NCI-H446 (cell line): ENCODE measurements at places on chromosomes 2 and 18.

DNA sequence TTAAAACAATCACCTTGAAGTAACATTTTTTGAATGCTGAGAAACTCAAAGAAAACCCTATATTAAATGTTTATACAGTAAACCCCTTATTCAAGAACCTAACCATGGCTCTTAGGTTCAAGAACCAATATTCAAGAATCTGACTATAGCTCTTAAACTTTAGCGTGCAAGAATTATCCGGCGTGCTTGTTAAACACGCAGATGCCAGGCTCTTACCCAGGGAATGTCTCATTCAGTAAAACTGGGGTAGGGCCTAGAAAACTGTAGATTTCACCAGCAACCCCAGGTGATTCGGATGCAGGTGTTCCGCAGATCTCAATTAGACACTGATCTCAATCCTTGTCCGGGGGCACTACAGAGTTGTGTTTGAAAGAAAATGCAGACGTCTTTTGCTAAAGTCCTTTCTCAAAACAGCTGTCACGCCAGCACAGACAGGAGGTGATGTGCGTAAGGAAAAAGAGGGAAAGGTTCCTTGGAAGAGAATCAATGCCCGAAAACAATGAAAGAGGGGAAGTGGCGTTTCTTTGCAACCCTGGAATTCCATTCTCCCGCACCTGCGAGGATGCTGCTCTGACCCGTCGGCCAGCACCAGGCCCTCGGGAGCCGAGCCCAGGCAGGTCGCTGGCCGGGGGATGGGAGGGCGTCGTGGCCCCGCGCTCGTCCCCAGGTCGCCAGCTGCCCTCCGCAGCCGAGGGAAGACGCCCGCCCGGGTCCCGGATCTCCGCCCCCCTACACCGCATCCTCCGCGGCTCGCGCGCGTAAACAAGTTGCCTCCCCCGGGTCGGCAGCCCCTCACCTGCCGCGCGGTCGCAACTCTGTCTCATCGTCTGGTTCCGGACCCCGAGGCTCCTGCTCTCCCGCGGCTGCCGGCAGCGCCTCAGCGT, 851 bp downstream of the EIF2AK3 start:
- no peak for DNase-seq

DNA sequence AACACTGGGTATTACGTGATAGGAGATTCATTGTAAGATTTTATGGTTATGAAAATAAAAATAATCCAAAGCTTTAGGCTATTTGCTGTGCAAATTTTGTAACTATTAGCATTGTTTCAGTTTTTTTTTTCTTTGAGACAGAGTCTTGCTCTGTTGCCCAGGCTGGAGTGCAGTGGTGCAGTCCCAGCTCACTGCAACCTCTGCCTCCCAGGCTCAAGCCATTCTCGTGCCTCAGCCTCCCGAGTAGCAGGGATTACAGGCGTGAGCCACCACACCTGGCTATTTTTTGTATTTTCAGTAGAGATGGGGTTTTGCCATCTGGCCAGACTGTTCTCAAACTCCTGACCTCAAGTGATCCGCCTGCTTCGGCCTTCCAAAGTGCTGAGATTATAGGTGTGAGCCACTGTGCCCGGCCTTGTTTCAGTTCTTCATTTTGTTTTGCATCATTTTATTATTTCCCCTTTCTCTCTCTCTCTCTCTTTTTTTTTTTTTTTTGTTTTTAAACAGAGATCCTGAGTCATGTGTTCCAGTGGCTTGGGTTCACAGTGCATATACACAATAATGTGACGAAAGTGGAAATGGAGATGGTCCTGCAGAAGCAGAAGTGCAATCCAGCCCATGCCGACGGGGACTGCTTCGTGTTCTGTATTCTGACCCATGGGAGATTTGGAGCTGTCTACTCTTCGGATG, 25.8 kb downstream of the CASP10 start:
- no peak for DNase-seq

- DNase-seq = no peak
These were observed 63.8 kb downstream of the MEX3C start for GRCh38 chr18:51133580-51134160.

DNA sequence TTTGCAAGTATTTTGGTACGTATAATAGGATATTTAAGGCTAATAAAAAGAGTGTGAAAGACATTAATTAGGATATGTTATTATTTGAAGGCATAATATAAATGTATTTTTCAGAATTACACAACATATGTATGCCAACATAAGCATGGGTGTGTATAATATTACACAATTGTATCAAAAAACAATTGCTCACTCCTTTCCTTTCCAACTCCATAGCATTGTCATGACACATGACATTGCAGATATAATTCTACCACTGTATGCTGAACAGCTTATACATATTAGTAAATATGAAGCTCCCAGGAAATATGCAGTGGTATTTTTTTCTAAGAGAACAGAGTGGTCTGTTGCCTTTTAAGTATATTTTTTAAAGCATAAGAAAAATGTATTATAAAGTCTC, 593.1 kb downstream of the TMX3 start:
- DNase-seq = no peak

GRCh38 chr2:136060416-136060815, 57.5 kb downstream of the CXCR4 start:
- peak; percentile 66 for DNase-seq
